Stimulated activated CD4-positive, alpha-beta T cell treated with anti-CD3 and anti-CD28 coated beads, Interleukin-1b, Interleukin-23, amount 100 ng/mL, for 1 hour (primary cell): ENCODE measurements at places on chromosomes 1 and 21.

- no peak for DNase-seq
These were observed 63.7 kb upstream of the CAMK1G start for GRCh38 chr1:209519786-209520185.

DNA sequence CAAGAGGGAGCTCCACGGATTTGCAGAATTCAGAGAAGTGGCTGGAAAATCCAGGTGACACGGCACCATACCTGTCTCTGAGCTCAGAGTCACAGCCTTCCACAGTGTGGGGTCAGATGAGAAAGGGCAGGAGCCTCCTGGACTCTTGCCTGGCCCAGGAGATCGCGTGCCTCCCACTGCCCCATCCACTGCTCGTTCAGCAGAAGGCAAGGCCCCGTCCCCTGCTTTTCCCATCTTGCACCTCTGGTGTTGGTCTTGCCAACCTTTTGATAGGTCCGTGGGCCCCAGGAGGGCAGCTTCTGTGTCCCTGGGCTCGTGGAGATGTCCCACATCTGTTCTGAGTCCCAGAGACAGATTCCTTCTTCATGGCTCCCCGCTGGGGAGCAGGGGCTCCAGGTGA is 83.7 kb upstream of the VAMP3 start:
- no peak for DNase-seq

- no peak for DNase-seq
These were observed 4.6 kb downstream of the ERG start for GRCh38 chr21:38493549-38494250.

DNA sequence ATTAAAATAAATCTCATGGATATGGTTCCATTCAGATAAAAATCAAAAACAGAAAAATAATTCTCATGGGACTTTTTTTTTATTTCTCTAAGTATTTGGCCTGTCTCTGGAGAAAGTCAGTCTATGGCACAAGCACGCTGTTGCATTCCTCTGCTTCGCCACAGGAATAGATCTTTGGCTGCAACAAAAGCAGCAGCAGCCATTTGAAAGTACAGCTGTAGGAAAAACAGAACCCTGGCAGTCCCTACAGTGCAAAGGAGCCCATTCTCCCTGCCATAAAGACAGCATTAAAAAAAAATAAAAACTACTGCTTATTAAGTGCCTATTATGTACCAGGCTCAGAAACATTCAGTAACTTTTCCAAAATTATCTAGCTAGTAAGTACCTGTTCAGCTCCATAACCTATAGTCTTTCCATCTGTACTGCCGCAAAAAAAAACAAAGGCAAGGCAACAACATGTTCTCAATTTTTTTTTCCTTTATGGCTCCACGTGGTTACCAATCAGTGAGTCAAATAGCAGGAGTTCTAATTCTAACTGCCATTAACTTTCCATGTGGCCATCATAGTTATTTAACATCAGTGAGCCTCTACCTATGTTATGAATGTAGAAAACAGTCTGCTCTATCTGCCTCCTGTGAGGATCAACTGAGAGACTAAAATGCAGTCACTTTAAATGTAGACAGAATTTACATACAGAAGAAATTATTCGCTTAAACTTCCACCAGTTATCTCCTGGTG is 22.7 kb downstream of the SLC35D1 start:
- DNase-seq, result no peak

- DNase-seq, result no peak
These were observed 116.3 kb downstream of the NCAM2 start for GRCh38 chr21:21114461-21114860.

DNA sequence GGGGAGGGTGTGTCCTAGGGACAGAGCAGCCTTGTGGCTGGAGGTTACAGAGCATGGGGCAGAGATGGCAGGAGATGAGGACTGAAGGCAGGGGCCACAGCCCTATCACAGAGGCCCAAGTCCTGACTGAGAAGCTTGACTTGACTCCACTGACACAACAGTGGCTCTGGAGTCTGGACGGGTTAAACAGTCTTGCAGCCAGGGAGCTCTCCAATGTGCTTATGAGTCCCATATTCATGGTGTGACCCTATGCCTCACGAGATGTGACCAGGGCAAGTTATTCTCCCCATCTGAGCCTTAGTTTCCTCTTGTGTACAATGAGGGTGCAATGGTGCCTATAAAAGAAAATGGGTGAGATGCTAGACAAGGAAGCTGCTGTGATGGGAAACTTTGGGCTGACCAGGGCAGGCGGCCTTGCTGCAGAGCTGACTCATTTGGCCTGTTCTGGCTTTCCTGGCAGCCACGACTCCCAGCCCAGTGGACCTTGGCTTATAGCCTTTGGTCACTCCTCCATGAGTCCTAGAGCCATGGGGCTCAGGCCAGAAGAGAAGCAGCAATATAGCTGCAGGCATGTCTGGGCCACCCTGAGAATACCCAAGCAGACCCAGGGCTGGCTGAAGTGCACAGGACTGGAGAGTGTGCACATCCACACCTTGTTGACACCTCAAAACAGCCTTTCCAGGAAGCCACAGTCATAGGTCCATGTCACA is 2.8 kb upstream of the TTC22 start:
- DNase-seq, result no peak

DNA sequence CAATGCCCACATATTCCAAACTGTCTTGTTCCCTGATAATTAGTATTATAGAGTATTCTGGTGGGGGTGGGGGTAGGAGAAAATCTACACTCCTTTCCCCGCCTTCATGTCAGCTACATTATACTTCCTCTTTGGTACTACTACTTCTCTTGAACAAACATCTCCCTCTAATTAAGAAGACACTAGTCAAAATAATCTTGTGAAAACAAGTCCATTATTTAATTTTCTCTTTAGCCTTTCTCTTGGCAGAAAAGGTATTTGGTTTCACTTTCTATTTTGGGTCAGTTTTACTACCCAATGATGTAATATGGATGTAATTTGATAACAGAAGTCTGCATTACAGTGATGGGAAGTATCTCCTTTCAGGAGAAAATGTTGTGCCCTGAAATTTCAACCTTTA is 22.5 kb downstream of the NTMT2 start:
- DNase-seq, result no peak

DNA sequence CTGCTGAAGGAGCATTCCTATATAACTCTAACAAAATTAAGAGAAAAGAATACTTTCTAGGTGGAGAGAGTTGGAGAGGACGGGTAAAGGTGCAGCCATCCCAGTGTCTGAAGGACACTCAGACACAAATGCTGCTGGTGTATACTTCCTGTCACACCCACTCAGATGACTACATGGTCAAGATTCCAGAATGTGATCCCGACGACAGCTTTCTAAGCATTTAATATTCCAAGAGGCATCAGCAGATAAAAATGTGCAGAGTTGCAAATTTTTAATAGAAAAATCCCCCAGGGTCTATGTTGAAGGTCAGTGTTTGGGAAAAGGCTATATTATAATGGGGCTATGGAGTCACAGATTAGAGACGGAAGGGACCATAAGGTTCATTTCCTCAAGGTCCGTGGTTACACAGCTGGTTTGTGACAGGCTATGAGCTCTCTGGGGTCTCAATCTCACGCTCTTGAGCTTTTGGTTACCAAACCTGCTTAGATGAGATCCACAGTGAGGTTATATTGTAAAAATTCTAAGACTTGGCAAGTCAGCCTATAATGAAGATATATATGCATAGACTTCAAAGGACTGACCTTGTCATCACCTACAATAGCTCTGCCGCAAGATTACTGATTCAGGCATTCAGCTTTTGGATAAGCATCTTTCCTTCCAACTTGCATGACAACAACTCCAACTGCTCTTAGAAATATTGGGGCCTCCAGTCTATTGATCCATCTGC is 35.1 kb downstream of the ZNF281 start:
- DNase-seq, result no peak

DNA sequence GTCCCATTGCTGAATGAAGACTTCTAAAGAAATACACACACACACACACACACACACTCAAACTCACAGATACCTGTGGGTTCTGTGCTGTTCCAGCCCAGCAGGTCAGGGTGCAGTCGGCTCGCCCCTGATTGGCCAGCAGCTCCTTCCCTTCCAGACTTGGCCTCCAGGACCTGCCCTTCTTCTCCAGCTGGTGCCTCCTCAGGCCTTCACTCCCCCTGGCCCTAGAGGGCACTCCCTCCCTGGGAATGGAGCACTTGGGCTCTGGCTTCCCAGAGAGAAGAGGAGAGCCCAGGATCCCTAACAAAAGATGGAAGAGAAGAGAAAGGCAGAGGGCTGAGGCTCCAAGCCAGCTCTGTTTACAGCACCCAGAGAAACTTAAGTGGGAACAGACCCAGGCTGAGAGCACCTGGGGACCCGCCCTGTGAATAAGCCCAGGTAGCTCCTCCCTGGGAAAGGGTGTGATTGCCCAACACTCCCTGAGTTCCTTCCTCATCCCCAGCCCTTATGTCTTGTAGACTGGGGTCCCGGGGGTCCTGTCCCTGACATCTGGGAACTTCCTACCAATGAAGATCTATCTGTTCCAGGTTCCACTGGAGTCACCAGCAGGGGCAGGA is at the start of gene PGLYRP3:
PGLYRP3 (minus strand) TSS at position 383 of the 617 bp plus-strand sequence. CDS start 2,287 bp downstream, outside the sequence.
- DNase-seq, result no peak

DNA sequence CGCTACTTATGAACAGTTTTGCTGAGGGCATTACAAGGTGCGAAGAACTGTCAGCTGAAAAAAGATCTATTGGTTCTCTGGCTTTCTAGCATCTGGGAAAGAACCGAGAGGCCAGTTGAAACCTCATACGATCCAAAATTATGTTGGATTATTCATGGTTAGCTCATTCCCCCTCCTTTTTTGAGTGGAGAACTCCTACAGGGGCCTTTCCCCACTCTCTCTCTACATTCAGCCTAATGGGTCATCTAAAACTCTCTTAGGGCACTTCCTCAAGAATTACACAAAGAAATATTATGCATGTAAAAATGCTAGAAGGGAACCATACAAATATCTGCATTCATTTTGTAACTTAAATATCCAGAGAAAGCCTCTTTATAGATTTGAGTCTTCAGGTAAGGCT is 358.2 kb downstream of the ADGRL2 start:
- DNase-seq, result no peak
